ENCODE measurements at places on chromosomes 11 and 22.

DNA sequence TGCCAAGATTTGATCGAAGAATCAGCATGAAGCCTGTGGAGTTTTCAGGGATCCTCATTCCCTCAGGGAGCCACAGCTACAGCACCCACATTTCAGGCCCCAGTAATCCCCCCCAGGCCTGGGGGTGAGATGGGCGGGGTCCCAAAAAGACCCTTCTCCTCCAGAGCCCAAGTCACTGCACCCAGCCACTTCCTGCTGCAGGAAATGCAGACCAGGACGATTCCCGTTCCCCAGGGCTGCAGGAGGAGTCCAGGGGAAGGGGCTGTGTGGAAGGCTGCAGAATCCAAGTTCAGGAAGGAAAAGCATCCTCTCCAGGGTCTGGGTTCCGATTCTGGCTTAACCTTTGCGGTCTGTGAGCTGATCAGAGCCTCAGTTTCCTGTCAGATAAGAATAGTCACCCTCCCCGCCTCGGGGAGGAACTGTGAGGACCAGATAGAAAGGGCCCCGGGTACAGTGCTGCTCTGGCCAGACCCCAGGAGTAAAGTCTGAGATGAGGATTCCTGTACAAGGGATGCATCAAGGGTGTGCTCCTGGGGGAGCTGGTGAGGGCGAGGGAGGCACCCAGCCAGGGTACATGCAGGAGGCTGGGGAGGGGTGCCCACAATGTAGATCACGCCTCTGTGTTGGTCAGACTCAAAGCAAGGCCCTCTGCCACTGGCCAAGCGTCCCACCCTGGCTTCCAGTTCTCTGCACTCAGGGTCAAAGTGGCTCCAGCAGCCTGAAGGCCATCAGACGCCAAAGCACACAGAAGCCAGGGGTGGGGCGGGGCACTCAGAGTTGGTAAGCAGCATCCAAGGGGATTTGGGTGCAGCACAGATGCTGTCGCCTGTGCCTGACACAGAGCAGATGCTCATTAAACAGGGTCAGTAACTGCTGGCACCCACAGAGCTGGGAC is 30.1 kb upstream of the TP53I11 start:
- no peak for DNase-seq

DNA sequence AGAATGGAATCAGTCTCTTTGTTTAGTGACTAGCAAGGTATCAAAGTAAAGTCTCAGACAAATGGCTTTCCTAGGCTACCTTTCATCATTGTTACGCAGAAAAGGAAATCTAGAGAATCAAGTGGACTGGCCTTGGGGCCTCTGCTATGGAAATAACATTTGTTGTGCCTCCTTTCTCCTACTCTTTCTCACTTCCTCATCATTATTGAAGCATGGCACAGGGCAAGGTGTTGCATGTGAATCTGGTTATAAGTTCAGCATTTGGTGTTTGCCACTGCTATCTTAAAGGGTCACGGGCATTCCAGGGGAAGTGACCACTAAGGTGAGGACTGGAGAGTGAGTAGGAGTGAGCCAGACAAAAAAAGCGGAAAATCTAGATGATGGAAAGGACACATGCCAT is 54.9 kb downstream of the GLYATL1 start:
- no peak for DNase-seq

DNA sequence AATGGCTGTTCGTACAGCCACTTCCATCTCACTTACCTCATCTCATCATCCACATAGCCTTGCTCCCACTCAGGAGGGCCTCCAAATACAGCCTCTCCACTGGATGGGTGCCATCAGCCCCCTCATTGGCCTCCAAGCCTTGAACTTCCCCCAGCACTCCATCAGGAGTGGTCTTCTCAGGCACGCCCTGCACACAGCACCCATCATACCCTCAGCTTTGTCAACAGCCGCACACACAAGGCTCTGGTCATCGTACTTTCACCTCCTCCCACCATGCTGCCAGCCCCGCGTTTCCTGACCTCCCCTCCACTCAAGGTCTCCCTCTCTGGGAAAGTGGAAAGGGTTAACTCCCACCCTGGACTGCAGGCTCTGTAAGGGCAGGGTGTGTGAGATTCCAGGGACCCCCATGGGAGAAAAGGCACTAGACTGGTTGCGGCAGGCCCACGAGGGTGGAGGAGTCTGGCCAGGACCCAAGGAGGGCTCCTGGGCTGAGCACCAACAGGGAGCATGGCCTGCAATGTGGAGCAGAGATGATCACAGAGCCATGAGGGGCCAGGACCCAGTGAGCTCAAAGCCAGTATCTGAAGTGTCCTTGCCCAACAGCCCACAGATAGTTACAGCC is 21.0 kb upstream of the SCARF2 start:
- no peak for DNase-seq

GRCh38 chr22:45781966-45782365 is 110.3 kb downstream of the ATXN10 start:
- DNase-seq = no peak

GRCh38 chr11:72712841-72713240 is 38.6 kb upstream of the PDE2A start:
- DNase-seq = no peak

DNA sequence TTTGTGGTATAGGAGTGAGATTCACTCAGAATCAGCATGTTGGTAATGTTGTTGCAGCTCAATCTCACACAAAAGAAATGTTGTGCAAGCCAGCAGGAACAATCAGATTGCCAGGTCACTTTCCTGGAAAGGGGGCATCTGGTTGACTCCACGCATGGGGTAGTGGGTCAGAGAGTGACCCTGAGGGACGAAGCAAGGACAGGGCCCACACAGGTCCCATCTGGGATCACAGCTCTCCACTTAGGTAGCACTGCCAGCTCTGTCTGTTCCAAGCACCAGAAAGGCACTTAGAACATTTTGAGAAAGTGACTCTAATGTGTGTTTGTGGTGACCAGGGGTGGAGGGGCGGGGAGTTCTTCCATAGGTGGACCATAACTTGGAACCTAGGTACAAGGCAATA is 109.5 kb downstream of the RASSF10 start:
- DNase-seq = no peak

GRCh38 chr22:27327981-27328721 is 473.4 kb downstream of the MN1 start:
- DNase-seq = no peak

- DNase-seq = no peak
Observed at GRCh38 chr11:13117344-13117743, 108.2 kb downstream of the RASSF10 start.

DNA sequence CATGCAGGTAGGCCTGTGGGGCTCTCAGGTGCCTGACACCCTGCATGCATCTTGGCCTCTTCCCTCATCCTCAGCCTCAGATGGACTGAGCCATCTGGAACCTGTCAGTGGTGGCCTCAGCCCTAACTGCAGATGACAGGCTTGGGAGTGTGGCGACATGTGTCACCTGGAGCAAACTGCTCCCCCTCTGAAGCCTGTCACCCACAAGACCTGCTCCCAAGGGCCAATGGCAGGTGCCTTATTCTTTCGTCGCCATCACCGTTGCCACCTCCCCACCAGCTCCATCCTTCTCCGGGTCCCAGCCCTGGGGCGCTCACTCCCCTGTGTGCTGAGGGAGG is 3.6 kb upstream of the SEPTIN5 start:
- no peak for DNase-seq

- no peak for DNase-seq
Observed at GRCh38 chr22:36879775-36880174, 19.0 kb downstream of the NCF4 start.
